ENCODE measurements at places on chromosomes 7 and 10.

DNA sequence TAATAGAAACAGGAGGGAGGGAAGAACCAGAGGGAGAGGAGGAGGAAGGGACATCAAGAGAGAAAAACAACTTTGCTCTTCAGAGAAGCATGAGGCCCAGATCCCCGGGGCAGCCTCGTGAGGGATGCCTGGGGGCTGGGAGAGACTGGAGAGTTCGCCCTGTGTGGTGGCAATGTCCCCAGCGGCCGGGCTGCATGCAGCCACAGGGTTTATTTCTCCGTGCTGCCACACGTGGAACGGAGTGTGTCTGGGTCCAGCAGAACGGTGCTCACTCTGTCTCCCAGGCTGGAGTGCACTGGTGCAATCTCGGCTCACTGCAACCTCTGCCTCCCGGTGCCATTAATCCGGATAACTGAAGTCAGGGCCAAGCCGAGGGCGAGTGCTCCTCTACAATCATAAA, 257.7 kb downstream of the ACTR3B start:
- ATAC-seq = no peak

DNA sequence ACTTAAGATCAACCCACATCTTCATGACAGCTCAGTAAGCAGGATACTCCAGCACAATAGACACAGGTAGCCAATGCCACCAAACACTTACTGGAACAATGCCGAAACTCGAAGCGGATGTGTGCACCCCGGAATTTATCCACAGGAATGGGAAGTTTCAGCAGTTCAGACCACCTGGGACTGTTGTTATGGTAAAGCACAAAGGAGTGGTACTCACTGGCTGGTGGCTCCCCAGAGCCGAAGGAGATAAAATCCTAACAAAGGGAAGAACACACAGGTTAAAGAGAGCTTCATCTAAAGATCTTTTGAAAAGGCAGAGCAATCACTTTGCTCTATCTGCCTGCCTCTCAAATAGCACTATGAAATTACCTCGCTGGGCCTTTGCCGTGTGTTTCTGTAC, 305.9 kb downstream of the DOCK4 start:
- no peak for ATAC-seq

GRCh38 chr10:124602121-124602561, 140.5 kb downstream of the LHPP start:
- no peak for ATAC-seq

DNA sequence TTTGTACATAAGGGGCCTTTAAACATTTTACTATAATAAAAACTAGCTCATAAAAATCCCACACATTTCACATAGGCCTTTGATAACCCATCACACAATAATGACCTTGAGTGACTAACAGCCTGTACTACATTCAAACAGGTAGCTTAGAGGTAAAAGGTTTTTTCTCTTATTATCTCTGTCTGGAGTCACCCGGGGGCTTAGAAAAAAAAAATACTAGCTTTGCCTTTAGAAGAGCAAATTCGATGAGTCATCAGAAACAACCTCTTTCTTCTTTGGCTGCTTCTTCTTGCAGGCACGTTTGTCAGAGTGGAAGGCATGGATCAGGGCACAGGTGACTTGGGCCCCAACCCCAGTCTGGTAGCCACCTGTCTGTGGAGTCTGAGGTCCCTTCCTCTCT, 43.4 kb upstream of the ADO start:
- no peak for ATAC-seq

GRCh38 chr10:6786579-6787031, 206.5 kb upstream of the PRKCQ start:
- no peak for ATAC-seq

DNA sequence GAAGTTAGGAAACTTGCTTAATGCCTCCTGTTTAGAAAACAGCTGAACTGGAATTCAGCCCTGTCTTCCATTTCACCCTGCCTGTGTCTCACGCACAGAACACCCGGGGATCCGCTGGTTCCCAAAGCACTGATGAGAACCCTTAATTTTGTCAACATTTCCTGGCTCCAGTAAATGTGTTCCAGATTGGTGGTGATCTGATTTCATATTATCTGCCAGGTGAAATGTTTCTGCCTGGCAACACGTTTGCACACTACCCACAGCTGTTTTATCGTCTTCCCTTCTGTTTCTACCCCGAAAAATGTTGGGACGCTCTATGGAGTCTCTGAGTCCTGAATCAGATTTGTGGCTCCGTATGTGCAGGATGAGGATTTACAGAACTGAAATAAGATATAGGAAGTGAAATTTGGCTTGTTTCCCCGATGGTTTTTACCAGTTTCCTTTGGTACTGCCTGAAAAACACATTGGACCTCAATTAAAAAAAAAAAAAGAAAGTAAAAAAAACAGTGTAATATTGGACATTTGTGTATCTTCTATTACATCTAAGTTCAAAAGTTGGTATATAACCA, 29.0 kb downstream of the MRC1 start:
- ATAC-seq = no peak

DNA sequence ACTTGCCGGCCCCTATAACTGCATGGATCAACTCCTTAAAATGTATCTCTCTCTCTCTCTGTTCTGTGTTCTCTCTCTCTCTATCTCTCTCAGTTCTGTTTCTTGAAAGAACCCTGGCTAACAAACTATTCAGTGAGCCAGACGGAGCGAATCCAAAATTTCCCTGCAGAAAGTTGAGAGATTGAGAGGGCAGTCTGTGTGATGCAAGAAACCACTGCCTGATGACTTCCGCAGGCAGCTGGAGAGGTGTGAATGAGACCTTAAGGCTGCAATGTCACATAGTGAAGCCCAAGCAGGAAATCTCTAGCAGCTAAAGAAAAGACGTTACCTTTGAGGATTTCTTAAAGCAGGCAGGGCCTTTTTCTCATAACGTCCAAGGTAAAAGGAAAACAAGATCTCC, 17.3 kb downstream of the FAM107B start:
- ATAC-seq = no peak
